T-helper 2 cell treated with Interferon-gamma antibody and Interleukin-4, amounts not matched to agents 5 μg/mL and 100 μg/mL, for 36 hours (primary cell): ENCODE measurements at places on chromosomes 4 and X.

DNA sequence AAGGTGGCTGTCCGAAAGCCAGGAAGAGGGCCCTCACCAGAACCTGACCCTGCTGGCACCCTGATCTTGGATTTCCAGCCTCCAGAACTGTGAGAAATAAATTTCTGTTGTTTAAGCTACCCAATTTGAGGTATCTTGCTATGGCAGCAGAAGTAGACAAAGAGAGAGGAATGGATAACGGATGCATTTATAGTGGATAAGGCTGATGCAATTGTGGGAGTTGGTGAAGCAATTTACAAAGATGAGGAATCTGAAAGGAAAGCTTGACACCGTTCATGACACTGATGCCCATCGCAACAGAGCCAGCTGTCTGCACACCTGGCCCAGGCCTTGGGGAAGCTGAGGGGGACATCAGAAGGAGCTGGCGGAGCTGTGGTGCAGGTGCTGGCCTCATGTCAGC lies 35.7 kb upstream of the MSL3 start:
- H3K4me1 ChIP-seq, result no peaks in the 10 kb centered on the region
- no peak for DNase-seq
- H3K27ac ChIP-seq, result no peak overlapping the region

GRCh38 chrX:148380107-148380506 lies 120.3 kb upstream of the AFF2 start:
- H3K36me3 ChIP-seq, result no peaks in the 10 kb centered on the region
- peak overlapping the region; percentile 77 for H3K4me3 ChIP-seq
- H3K4me1 ChIP-seq, result peaks cover 22% of the 10 kb centered on the region
- H3K27me3 ChIP-seq, result no peaks in the 10 kb centered on the region
- peak overlapping the region; percentile 89 for H3K27ac ChIP-seq
- no peak for DNase-seq

GRCh38 chrX:124426288-124427169 lies 80.2 kb downstream of the SH2D1A start:
- H3K27me3 ChIP-seq, result no peaks in the 10 kb centered on the region
- no peak overlapping the region for H3K4me3 ChIP-seq
- H3K36me3 ChIP-seq, result no peaks in the 10 kb centered on the region
- DNase-seq, result no peak

- no peaks in the 10 kb centered on the region for H3K4me1 ChIP-seq
- no peak overlapping the region for H3K4me3 ChIP-seq
- no peaks in the 10 kb centered on the region for H3K36me3 ChIP-seq
- peaks cover 11% of the 10 kb centered on the region for H3K27me3 ChIP-seq
- DNase-seq, result no peak
Observed at GRCh38 chr4:76595435-76595834, 160.4 kb downstream of the SHROOM3 start.

DNA sequence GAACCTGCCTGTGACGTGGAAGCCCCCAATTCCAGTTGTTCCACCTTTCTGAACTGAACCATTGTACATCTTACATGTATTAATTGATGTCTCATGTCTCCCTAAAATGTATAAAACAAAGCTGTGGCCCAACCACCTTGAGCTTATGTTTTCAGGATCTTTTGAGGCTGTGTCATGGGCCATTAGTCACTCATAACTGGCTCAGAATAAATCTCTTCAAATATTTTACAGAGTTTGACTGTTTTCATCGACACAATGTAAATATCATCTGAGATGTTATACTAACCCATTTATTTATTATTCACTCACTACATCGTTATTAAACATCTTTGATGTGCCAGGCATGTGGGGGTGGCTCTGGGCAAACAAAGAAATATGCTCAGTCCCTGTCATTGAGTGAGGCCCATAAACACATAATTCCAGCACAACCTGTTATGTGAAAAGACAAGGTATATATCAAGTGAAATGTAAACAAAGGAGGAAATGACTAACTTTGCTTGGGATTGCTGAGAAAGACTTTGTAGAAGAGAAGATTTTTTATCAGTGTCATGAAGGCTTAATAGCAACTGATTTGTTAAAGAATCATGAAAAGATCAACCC lies 34.5 kb upstream of the PPM1K start:
- H3K27me3 ChIP-seq, result peaks cover 1% of the 10 kb centered on the region
- H3K4me3 ChIP-seq, result peak overlapping the region; percentile 0
- H3K27ac ChIP-seq, result peak overlapping the region; percentile 4
- no peak for DNase-seq

- peak overlapping the region; percentile 88 for H3K27ac ChIP-seq
- no peaks in the 10 kb centered on the region for H3K27me3 ChIP-seq
- H3K36me3 ChIP-seq, result peaks cover 73% of the 10 kb centered on the region
- peaks cover 65% of the 10 kb centered on the region for H3K4me1 ChIP-seq
Observed at GRCh38 chr4:40205259-40206198, 8.7 kb downstream of the RHOH start.

- no peaks in the 10 kb centered on the region for H3K4me1 ChIP-seq
- no peak for DNase-seq
- H3K27ac ChIP-seq, result no peak overlapping the region
- no peaks in the 10 kb centered on the region for H3K27me3 ChIP-seq
- no peaks in the 10 kb centered on the region for H3K36me3 ChIP-seq
- H3K4me3 ChIP-seq, result no peak overlapping the region
Observed at GRCh38 chr4:65597697-65598096, 72.6 kb downstream of the EPHA5 start.

DNA sequence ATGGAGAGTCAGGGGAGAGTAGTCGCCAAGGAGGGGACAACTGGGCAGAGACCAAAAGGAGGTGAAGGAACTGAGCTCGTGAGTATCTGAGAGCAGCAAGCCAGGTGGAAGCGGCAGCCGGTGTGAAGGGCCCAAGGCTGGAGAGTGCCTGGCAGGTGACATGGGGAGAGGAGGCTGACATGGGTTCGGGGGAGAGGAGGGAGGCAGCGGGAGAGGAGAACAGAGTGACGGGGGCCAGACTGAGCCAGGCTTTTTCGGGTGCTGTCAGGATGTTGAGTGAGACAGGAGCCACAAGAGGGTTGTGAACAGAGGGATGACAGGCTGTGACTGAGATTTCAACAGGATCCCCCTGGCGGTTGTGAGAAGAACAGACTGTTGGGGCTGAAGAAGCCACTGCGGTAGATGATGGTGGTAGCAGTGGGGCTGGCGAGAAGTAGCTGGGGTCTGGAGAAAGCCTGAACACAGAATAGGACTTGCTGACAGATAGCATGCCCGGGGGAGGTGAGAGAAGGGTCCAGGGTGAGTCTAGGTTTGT lies 5.7 kb downstream of the ELK1 start:
- H3K27ac ChIP-seq, result no peak overlapping the region
- H3K36me3 ChIP-seq, result peaks cover 53% of the 10 kb centered on the region
- no peaks in the 10 kb centered on the region for H3K27me3 ChIP-seq
- no peak for DNase-seq
- no peak overlapping the region for H3K4me3 ChIP-seq
- peaks cover 29% of the 10 kb centered on the region for H3K4me1 ChIP-seq

- no peaks in the 10 kb centered on the region for H3K27me3 ChIP-seq
- DNase-seq, result no peak
- H3K4me1 ChIP-seq, result no peaks in the 10 kb centered on the region
- peaks cover 38% of the 10 kb centered on the region for H3K36me3 ChIP-seq
- H3K27ac ChIP-seq, result no peak overlapping the region
Observed at GRCh38 chrX:47160781-47161180, 15.8 kb downstream of the RBM10 start.

GRCh38 chr4:121827853-121828252 lies 4.2 kb upstream of the CCNA2 start:
- no peak for DNase-seq
- peaks cover 6% of the 10 kb centered on the region for H3K36me3 ChIP-seq
- H3K4me1 ChIP-seq, result peaks cover 2% of the 10 kb centered on the region
- no peaks in the 10 kb centered on the region for H3K27me3 ChIP-seq

GRCh38 chrX:137575596-137576255 lies 9.8 kb downstream of the ZIC3 start:
- DNase-seq, result no peak
- H3K27ac ChIP-seq, result no peak overlapping the region
- no peaks in the 10 kb centered on the region for H3K4me1 ChIP-seq

DNA sequence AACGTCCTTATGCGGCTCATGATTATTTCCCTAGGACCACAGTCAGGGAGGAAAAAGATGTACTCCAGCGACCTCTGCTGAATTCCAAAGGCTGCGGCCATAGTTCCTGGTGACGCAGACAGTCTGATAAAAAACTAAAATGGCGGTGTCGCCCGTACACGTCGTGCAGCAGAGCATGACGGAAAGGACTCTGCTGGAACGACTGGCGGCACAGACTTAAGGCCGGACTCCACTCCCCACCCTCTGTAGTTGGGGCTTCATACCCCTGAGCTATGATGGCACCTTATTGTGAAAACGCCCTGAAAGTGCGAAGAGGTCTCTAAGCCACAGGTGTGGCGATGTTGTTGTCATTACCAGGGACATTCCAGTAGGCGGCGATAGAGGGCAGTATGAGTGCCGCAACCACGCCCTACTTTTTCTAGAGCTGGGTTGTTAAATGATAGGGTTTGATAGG lies 90.0 kb upstream of the EDA2R start:
- no peaks in the 10 kb centered on the region for H3K36me3 ChIP-seq
- peak overlapping the region; percentile 91 for H3K4me3 ChIP-seq
- no peaks in the 10 kb centered on the region for H3K27me3 ChIP-seq
- H3K4me1 ChIP-seq, result peaks cover 2% of the 10 kb centered on the region
- peak overlapping the region; percentile 93 for H3K27ac ChIP-seq

- H3K27ac ChIP-seq, result no peak overlapping the region
- no peaks in the 10 kb centered on the region for H3K36me3 ChIP-seq
- no peak for DNase-seq
- H3K4me3 ChIP-seq, result no peak overlapping the region
- peaks cover 2% of the 10 kb centered on the region for H3K4me1 ChIP-seq
- H3K27me3 ChIP-seq, result peaks cover 7% of the 10 kb centered on the region
Observed at GRCh38 chr4:138918169-138918869, 97.3 kb upstream of the NOCT start.

GRCh38 chrX:13843150-13843721 lies 26.3 kb upstream of the GPM6B start:
- no peak for DNase-seq
- no peaks in the 10 kb centered on the region for H3K4me1 ChIP-seq
- H3K4me3 ChIP-seq, result no peak overlapping the region
- no peak overlapping the region for H3K27ac ChIP-seq

GRCh38 chr4:152352215-152352614 lies 183.7 kb downstream of the FBXW7 start:
- H3K27ac ChIP-seq, result no peak overlapping the region
- H3K4me1 ChIP-seq, result peaks cover 18% of the 10 kb centered on the region
- H3K36me3 ChIP-seq, result peaks cover 2% of the 10 kb centered on the region
- no peak for DNase-seq
- no peak overlapping the region for H3K4me3 ChIP-seq

- no peaks in the 10 kb centered on the region for H3K36me3 ChIP-seq
- H3K27ac ChIP-seq, result no peak overlapping the region
- no peaks in the 10 kb centered on the region for H3K27me3 ChIP-seq
- no peaks in the 10 kb centered on the region for H3K4me1 ChIP-seq
- no peak overlapping the region for H3K4me3 ChIP-seq
Observed at GRCh38 chr4:105527081-105527480, 25.3 kb upstream of the ARHGEF38 start.

GRCh38 chrX:154918060-154918483 lies 31.9 kb downstream of the F8A1 start:
- no peak overlapping the region for H3K27ac ChIP-seq
- no peaks in the 10 kb centered on the region for H3K36me3 ChIP-seq
- H3K4me3 ChIP-seq, result peak overlapping the region; percentile 71
- no peaks in the 10 kb centered on the region for H3K4me1 ChIP-seq

- no peak overlapping the region for H3K4me3 ChIP-seq
- peak overlapping the region; percentile 17 for H3K27ac ChIP-seq
- H3K27me3 ChIP-seq, result no peaks in the 10 kb centered on the region
- H3K4me1 ChIP-seq, result peaks cover 68% of the 10 kb centered on the region
- no peak for DNase-seq
Observed at GRCh38 chr4:15805583-15806517, 27.7 kb downstream of the CD38 start.

- no peak overlapping the region for H3K4me3 ChIP-seq
- H3K4me1 ChIP-seq, result no peaks in the 10 kb centered on the region
- H3K27me3 ChIP-seq, result peaks cover 4% of the 10 kb centered on the region
Observed at GRCh38 chr4:114100288-114101031, 121.0 kb upstream of the ARSJ start.
